Left cardiac atrium (tissue), 4 donors: ENCODE measurements at places on chromosomes 12 and 14.

DNA sequence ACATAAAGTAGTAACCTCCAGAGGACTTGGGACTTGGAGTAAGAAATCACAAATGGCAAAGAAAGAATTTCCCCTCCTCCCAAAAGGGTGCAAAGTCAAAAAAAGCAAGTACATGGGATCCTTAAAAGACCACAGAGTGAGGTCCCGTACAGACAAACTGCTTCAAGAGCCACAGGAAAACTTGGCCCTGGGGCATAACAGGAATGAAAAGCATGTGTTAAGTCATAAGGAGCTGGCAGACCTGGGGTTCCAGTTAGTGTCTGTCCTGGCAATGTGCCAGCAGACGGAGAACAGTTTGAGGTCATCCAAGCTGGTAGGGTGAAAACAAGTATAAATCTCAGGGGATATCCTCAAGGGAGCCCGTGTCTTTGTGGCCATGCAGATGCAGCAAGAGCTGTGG lies 73.2 kb downstream of the HSD17B6 start:
- peak; percentile 53 for DNase-seq

GRCh38 chr12:106132175-106133135 lies 6.3 kb downstream of the NUAK1 start:
- no peak for DNase-seq

DNA sequence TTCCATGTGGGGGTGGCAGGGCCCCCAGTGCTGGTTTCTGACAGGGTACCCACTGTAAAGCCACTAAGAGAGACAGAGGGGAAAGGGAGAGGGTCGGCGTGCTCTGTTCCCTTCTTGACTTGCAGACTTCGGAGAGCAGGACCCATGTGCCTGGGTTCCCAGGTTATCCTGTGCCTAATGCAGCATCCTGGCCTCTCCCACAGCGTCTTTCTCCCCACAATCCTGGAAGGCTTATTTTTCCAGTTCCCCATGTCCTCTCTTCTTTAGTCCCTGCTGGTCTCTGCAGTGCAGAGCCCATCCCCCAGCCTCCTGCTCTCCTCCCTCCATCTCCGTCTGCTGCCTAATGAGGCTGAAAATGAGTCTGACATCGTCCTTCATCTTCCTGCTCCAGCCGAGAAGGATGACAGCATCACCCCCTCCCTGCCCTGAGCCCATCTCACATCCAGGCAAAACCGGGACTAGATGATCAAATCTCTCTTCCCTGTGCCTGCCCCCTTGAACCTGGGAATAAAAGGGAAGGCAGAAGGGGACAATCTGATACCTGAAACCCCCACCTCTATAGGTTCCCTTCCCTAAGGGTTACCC lies 15.1 kb downstream of the CALCOCO1 start:
- DNase-seq: no peak

DNA sequence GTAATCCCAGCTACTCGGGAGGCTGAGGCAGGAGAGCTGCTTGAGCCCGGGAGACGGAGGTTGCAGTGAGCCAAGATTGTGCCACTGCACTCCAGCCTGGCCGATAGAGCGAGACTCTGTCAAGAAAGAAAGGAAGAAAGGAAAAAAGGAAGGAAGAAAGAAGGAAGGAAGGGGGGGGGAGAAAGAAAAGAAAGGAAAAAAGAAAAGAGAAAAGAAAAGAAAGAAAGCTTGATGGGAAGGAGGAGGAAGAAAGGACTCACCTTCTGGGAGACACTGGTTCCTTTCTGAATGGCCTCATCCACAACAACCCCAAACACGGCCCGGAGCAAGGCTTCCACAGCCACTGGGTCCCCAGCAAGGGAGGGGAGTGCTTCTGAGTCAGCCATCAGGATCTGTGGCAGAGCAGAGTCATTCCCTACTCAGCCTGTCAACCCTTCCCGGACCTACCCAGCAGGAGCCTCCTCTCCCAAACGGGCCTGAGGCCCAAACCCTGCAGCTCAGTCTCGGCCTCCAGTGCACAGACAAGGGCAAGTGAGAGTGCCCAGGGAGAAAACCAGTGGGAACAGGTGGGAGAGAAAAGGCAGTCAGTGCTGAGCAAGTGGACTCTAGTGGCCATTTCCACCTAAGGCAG lies 7.3 kb upstream of the ZNF740 start:
- no peak for DNase-seq

- DNase-seq: no peak
Measured at GRCh38 chr12:49030119-49030518, 11.5 kb upstream of the PRKAG1 start.

GRCh38 chr12:3236345-3237187 lies 159.4 kb downstream of the TSPAN9 start:
- peak; percentile 64 for DNase-seq

DNA sequence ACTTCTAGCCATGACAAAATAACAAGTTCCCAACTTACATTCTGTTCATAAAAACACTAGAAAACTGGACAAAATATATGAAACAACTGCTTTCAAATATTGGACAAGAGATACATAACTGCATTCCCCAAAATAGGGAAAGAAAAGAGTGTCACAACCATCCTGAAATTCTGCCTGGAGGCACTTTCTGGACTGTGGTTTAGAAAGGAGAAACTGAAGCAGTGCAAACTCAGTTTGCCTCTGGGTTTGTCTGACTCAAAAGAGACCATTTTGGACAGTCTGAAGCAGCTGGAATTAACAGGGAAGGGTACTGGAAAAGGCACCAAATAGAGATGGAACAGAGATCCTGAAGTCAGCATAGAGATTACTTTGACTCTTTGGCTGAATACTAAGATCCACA lies 11.3 kb upstream of the SYT1 start:
- DNase-seq: no peak

GRCh38 chr12:80217011-80217535 lies 117.7 kb downstream of the OTOGL start:
- peak; percentile 28 for DNase-seq

DNA sequence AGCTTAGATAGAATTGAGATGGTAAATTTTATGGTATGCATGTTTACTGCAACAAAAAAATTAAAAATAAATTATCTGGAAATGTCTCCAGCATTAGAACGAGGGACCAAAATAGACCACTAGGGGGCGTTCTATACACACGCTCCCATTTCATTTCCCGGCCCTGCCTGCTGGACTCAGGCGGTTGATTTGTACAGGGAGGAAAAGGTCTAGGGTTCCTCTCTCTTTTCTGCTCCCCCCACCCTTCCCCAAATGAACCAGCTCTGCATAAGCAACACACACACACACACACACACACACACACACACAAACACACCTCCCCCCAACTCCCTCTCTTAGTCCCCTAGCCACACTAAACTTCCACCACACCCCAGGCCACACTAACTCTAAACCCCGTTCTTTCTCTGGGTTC lies 7.8 kb upstream of the DTX1 start:
- peak; percentile 45 for DNase-seq

- no peak for DNase-seq
Measured at GRCh38 chr12:132837693-132838409, 9.2 kb upstream of the GOLGA3 start.

DNA sequence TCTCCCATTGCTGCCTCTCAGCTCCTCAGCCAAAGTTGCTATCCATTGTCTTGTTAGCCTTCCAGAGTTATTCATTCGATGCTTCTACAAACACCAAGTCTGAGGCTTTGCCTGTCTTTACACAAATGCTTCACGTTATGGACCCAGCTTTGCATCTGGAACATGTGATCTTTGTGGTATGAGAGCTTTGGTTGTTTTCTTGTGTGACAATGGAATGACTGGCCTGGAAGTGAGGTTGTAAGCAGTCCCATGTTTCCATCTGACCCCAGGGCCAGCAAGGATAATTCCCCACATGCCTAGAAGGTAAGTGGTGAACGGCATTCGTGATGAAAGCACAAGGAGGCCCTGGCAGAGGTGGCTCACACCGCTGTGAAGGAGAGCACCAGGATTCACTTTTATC lies 866.7 kb upstream of the TMEM132C start:
- no peak for DNase-seq

DNA sequence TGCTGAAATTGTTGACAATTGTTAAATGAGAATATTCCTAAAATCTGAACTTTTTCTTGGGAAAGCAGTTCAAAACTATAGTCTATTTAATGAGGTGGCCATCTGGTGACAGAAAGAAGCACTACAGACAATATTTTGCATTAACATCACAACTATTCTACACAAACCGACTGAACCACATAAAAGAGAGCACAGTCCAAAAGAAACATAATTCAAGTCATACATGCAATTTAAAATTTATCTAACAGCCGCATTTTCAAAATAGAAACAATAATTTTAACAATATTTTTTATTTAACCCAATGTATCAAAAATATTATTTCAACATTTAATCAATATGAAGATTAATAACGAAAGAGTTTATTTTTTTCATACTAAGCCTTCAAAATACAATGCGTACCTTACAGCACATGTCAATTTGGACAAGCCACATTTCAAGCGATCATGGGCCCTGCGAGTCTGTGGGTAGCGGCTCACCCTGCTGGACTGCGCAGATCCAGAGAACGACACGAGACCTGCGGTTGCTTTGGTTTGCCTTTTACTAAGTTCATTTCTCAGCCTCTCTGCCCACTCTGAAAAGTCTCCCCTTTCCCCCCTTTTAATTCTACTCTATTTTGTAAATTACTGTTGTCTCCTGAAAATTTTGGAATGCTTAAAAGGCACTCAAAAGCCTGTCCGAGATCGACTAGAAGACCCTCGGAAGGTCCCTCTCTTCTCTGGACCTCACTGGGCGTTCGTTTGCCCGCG lies 947 bp upstream of the LRRC9 start:
- DNase-seq: no peak

GRCh38 chr12:46514886-46515285 lies 142.3 kb upstream of the SLC38A2 start:
- no peak for DNase-seq

- no peak for DNase-seq
Measured at GRCh38 chr12:78086553-78087362, 256.1 kb downstream of the NAV3 start.

GRCh38 chr12:109840305-109841074 lies 7.3 kb upstream of the TRPV4 start:
- DNase-seq: no peak

DNA sequence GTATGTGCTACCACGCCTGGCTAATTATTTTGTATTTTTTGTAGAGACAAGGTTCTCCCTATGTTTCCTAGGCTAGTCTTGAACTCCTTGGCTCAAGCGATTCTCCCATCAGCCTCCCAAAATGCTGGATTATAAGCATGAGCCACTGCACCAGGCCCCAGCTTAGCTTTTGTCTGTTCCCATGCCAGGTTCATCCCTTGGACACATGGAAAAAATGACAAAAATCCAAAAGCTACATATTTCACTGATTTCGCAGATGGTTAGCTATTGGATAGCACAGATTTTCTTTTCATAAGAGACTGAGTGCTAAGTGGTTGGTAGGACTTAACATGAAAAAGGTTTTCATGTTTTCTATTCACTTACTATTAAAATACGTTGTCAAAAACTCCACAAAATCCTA lies 286.6 kb upstream of the KITLG start:
- DNase-seq: no peak

GRCh38 chr12:101076921-101077320 lies 133.1 kb downstream of the SLC5A8 start:
- DNase-seq: no peak

DNA sequence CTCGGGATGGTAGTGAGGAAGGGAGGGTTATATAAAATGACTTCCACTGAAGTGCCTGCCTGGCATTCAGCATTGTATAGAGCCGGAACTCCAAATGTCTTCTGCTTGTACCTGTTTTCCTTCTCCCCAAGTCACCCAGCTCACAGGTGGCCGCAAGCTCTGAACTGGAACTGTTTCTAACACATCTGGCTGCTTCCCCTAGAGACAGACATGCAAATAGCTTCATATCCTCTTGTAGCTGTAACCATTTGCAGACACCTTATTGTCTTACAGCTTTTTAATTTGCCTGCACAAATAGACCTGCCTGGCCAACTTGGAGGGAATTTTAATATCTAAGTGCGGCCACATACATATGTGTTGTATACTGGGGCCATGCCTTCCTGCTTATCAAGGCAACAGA lies 126.0 kb downstream of the CHST11 start:
- no peak for DNase-seq

DNA sequence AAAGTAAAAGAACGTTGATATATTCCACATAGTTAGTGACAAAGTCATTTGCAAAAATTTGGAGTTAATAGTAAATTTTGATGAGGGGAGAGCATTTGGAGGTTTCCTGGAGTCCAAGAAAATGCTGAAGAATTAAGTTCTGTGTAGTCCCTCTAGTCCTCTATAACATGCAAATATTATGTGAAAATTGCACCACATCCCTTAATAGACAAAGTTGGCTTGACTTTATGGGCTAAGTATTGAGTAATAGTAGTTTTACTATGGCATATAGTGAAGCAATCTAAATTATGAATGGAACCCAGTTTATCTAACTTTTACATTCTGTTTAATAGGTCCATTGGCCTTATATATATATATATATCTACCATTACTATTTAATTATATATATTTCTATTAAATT lies 66.4 kb upstream of the DCN start:
- DNase-seq: no peak

- peak; percentile 37 for DNase-seq
Measured at GRCh38 chr12:62438098-62438692, 28.4 kb upstream of the MON2 start.
